ENCODE measurements at places on chromosomes 16 and 17.

DNA sequence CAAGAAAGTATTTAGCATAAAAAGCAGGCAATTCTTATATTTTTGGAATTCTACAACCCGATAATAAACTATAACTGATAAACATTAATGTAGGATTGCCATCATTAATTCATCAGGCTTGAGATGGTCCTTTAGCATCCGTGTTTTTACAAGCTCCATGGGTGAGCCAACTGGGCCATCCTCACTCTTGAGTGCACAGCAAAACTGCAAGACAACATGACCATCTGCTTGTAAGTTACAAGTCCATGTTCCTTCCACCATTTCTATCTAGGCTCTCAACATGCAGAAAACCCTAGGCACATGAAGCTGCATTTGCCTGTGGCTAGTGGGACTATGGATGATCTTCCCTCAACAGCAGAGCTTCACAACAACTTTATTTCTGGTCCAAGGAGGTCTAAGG lies 40.1 kb downstream of the ADAMTS18 start:
- no peak for DNase-seq

DNA sequence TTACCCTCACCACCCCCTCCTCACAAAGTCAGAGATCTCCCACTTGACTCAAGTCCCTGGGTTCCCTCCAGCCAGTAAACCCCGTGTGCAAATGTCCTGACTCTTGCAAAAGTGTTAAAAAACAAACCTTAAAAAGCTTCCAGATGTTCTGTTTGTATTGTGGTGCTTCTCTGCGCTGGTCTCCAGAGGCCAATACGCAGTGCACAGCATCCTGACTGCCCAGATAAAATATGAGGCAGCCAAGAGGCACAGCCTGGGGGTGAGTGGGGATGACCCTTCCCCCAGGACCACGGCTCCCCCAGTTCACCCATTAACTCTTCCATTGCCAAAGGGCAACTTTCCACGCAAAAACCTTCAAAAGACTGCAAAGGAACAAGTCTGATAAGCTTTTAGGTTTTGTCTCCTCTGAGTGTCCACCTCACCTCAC lies 291.8 kb downstream of the SOX9 start:
- DNase-seq: no peak

DNA sequence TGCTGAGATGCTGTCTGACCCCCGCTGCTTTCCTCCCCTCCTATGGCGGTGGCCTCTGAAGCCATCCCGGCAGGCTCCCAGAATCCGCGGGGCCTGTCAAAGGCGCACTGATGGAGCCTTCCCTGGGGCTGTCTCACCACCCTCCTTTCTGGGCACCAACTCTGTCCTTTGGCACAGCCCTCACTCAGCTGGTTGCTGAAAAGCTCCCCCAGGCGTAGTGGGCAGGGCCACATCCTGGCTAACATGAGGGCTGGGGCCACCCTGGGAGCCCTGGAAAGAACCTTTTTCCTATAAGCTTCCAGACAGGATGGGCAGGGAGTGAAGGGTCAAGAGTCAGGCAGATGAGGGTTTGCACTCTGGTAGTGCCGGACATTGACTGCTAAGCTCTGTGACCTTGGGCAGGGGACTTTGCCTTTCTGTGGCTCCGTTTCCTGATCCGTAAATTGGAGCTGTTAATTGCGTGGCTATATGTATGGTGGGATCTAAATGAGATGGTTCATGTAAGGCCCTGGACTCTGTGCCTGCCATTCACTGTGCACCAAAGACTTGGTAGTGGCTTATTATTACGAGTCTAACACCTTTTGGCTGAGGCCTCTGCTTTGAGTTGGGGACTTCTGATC lies 27.6 kb upstream of the LASP1NB start:
- no peak for DNase-seq

- DNase-seq: no peak
Observed at GRCh38 chr16:85522842-85523601, 90.1 kb upstream of the GSE1 start.

GRCh38 chr17:57706761-57707160 lies 38.3 kb downstream of the CCDC182 start:
- DNase-seq: no peak

GRCh38 chr16:51831595-51832367 lies 680.7 kb upstream of the SALL1 start:
- no peak for DNase-seq

DNA sequence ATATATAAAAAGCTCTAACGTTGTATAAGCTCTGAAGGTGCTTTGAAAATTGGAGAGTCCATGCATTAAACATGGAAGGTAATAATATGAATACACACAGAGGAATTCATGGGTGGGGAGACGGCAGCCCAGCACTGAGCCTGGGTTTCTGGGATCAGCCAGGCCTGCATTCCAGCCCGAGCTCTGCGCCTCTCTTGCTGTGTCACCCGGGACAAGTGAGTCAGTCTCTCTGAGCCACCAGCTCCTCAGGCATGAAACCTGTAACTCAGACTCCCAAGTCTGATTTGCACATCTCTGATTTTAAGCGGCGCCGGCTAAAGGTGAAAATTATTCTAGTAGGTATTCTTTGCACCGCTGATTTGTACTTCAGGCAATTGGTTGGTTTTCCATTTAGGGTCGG lies 238.8 kb downstream of the MRTFB start:
- DNase-seq: no peak

GRCh38 chr16:85961988-85962915 lies 63.3 kb downstream of the IRF8 start:
- no peak for DNase-seq

- no peak for DNase-seq
Observed at GRCh38 chr17:54968988-54969332, 395 bp downstream of the STXBP4 start.

- DNase-seq: no peak
Observed at GRCh38 chr17:80843741-80844156, 147.9 kb upstream of the CHMP6 start.

DNA sequence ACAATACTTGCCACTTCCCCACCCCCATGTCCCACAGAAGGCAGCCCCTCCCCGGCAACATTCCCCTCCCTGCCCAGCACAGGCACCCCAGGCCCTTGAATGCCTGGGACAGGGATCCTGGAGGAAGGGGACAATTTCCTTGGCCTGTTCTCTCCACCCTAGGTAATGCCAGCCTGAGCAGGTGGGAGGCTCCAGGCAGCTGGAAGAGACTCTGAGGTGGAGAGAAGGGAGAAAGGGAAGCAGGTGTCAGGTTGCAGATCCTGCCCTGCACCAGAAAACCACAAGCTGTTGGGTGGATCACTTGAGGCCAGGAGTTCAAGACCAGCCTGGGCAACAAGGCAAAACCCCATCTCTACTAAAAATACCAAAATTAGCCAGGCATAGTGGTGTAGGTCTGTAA lies 8.9 kb downstream of the MPP2 start:
- DNase-seq: no peak

- no peak for DNase-seq
Observed at GRCh38 chr17:573036-573435, 141.6 kb downstream of the VPS53 start.

GRCh38 chr17:80922580-80923160 lies 69.0 kb upstream of the CHMP6 start:
- DNase-seq: no peak

- DNase-seq: no peak
Observed at GRCh38 chr17:55726440-55726839, 3.8 kb upstream of the TMEM100 start.

DNA sequence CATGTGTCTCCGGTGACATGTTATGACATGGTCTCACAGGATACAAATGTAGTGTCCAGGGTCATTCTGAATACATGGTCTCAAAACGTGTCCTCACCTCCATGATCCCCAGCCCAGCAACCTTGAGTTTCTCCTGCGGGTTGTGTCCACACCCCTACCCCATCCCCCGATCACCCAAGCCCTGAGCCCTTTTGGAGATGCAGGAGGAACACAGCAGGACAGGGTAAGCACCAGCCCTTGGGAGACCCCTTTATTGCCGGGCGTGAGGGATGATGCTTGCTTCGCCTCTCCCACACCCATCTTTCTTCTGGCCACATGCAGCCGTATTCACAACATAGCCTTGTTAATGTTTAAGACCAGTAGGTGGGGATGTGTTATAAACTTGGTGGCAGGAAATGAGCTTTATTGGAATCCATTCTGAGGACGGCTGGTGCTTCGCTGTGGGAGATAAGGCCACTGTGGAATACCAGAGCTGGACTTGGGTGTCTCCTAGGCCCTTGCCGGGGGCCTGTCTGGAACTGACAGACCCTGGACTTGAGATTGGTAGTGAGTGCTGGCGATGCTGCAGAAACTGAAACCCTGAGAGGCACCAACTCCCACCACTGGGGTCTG lies 5.5 kb downstream of the TMEM132E start:
- no peak for DNase-seq

DNA sequence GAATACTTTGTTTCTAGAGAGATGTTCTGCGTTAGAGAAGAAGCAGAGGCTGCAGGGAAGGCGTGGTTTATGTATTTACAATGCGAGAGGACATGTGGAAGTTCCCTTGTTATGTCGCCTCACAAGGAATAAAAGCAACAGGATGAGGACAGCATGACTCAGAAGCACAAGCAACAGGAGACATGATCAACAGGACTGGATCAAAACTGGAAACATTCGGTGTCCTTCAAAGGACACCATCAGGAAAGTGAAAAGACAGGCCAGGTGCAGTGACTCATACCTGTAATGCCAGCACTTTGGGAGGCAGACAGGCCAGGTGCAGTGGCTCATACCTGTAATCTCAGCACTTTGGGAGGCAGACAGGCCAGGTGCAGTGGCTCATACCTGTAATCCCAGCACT lies 52.6 kb downstream of the CCDC57 start:
- no peak for DNase-seq

- DNase-seq: no peak
Observed at GRCh38 chr17:83071966-83072562, 7.3 kb upstream of the METRNL start.

DNA sequence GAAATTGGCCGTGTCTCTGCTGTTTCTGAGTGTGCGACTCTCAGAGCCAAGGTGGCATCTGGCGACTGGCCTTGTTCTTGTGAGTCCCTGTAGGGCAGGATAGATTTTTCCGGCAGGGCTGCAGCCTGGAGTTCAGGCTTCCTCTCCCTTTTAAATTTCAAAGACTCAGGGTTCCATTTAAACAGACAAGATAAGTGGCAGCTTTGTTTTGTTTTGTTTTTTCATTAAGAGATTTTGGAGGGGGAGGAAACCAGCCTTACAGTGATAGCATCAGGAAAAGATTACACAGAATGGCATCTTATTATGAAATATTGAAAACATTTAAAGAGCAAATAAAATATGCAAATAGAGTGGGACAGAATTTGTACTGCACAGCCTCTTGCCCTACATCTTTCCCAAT lies 151.3 kb downstream of the RPTOR start:
- no peak for DNase-seq

DNA sequence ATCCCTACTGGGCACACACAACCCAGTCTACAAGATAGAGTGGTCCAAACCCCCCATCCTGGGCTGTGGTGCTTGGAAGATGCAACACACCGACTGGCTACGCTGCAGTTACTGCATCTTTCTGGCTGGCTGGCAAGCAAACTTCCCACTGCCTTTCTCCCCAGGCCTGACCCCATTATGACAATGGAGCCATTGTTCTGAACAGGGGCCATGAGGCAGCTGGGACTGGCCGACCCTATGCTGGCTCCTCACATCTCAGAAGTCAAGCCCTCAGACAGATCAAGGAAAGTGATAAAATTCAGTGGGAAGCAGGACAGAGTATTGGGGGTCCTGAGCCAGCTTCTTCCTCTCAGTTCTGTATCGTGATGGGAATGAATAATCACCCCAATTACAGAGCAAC lies 364.1 kb upstream of the ASIC2 start:
- no peak for DNase-seq

- DNase-seq: peak; percentile 90
Observed at GRCh38 chr17:48908047-48908843, at the start of gene UBE2Z. Gene UBE2Z (plus strand): TSS chr17:48908407. CDS start chr17:48908504, 97 bp downstream.

- DNase-seq: no peak
Observed at GRCh38 chr16:29231244-29231643, 175.3 kb downstream of the NPIPB11 start.

- no peak for DNase-seq
Observed at GRCh38 chr16:88764913-88765349, 20.1 kb downstream of the PIEZO1 start.

DNA sequence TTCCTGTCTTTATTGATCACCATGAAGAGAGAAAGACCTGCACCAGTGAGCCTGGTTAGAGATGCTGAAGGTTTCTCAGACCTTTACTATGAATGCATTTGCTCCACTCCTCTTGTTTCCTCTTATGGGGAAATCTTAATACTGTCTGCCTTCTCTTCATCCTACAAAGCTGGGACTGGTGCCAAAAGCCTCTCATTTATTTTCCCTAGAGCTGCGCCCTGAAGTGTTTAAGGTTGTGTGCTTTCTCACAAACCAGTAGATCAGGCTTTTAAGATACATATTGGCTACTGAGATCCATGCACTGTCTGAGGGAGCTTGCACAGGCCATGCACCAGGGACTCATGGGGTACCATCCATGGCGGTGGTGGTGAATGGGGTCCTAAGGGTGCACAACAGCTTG lies 286.1 kb upstream of the PMFBP1 start:
- DNase-seq: no peak

- DNase-seq: no peak
Observed at GRCh38 chr17:40086150-40087044, 14.0 kb downstream of the NR1D1 start.

DNA sequence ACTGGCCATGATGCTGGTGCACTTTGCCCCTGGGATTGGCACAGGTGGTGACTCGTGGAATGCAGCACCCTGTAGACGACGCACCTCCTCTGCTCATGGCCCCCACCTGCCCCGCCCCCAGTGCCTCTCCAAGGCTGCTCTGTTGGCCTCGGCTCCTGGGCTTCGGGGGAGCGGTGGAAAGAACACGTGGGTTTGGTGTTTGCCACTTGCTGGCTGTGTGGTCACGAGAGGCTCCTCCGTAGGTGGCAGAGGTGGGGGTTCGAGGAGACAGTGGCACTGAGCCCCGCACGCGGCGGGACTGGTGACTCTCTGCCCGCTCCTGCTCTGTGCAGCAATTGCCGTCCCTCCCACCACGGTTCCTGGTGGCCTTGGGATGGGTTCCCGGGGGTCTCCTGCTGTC lies 82.8 kb upstream of the ZNF750 start:
- DNase-seq: no peak

- no peak for DNase-seq
Observed at GRCh38 chr16:87431926-87432325, 39.8 kb downstream of the MAP1LC3B start.

DNA sequence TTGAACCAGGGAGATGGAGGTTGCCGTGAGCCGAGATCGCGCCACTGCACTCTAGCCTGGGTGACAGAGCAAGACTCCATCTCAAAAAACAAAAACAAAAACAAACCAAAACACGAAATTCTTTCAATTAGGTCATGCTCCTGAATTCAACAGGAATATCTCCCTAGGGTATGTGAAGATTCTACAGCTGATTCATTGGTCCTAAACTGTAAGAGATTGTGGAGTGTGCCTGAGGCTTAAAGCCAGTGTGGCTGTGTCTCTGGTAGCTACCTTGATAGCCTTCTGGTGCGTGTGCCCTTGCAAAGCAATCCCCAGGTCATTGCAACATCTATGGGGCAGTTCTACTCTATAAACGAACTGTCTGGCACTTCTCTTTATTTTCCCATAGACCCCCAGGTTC lies 48.4 kb downstream of the USP43 start:
- no peak for DNase-seq

- DNase-seq: no peak
Observed at GRCh38 chr17:31856750-31857149, 2.3 kb downstream of the COPRS start.

Measured in CMK (cell line).